ENCODE measurements at places on chromosomes 5 and 9.
A peak's percentile ranks its signal among the peaks of the same experiment; 100 is the strongest.

- no peak for DNase-seq
Observed at GRCh38 chr9:129285979-129286772, 108.1 kb upstream of the IER5L start.

DNA sequence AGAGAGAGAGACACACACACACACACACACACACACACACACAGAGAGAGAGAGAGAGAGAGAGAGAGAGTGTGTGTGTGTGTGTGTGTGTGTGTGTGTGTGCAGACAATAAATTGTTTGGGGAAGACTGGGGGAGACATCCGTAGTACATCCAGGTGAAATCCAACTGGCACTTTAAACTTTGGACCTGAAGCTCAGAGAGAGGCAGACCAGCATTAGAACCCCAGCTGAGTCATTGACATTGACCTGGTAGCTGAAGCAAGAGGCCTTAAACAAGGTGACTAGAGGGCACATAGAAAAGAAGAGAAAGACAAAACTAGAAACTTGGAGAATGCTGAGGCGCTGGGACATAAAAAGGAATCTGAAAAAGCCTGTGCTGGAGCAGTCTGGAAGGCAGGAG is 251.5 kb downstream of the CRB2 start:
- DNase-seq, result no peak

DNA sequence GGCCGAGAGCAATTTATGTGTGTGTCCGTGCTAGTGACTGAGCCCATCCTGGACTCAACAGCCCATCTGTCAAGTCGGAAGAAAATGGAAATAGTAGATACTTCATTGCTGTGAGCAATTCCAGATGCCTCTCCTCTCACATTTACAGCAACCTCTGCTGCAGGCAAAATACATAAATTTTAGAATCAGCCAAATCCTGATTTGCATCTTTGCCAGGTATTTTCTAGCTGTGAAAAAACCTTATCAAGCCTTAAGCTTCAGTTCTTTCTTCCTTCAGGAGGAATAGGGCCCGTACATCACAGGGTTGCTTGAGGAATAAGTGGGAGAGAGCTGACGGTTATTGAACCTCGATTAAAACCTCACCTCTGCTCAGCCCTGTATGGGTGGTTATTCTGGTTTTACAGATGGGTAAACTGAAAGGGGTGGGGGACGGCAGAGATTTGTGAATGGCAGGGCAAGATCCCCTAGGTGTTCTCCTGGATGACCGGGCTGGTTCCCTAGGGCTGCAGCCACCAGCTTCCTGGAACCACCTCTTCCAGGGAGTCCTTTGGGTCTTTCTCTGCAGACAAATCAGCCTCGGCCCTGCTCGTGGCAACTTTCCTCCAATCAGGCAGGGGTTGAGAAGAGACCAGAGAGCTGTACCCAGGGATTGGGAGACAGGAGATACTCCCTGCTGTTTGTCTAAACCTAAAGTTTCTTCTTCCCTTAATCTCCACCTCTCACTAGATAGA is 5.3 kb upstream of the MSX2 start:
- DNase-seq, result no peak

GRCh38 chr9:93126151-93126781 is 7.8 kb downstream of the NINJ1 start:
- no peak for DNase-seq

DNA sequence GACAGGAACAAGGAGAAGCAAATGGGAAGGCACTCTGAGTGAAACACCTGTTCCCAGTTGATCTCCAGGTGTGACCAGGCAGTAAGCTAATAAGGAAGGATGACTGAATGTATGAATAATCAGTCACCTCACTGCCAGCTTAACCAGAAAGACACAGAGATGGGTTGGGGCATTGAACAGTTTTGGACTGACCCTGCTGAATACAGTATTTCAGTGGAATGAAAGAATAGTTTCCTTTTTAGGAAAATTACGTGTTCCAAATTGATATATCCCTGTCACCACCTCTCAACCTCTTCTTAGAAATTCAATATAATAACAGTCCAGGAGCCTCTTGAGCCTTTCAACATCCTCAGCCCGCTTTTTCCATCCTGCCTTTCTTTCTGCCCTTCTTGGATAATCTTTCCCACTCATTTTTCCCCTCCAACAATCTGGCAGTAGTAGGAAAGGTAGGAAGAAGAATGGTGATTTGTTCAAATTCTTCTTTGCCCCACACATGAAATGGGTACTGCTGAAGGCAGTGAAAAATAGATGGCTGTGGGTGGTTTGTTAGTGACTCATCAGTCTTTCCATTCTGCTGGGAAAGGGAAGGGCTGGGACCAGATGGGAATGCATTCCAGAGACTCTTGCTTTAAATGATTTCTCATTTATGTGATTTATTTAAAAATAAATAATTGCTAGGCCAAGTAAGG is 117.9 kb downstream of the ZSWIM6 start:
- DNase-seq, result no peak

DNA sequence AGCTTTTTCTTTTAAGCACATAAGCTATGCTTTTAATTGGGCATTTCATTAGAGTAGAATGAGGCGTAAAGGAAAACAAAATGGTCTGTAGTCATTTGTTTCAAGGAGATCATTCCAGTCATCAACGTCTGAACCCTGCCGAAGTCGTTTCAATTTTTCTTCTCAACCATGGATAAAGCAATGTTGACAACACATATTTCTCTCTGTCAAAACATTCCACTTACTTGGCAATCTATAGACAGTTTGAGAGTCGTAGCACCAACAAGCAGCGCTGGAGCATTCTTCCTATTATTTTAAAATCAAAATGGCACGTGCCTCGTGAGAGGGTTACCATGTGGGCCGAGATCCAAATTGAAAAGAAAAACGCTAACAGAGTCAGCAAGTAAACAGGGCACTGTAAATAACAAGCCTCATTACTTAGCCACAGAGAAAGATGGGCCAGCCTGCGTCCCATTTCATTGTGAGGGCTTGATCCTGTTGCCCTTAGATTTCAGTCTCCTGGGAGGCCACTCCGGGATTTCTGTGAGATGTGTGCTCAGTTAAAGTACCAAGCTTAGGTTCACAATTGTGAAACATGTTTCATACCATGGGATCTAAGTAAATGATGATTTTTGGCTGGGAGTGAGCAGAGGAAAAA is 422.9 kb downstream of the DTWD2 start:
- DNase-seq, result no peak

- DNase-seq, result no peak
Observed at GRCh38 chr5:21826884-21827283, 1026.3 kb downstream of the CDH12 start.

GRCh38 chr5:96790961-96791504 is 16.7 kb downstream of the ERAP1 start:
- DNase-seq, result no peak

- no peak for DNase-seq
Observed at GRCh38 chr9:22159586-22159985, 150.5 kb upstream of the CDKN2B start.

- peak; percentile 19 for DNase-seq
Observed at GRCh38 chr9:98944057-98944733, 488 bp downstream of the COL15A1 start.

GRCh38 chr9:92558612-92559374 is 23.0 kb upstream of the ECM2 start:
- DNase-seq, result no peak
